ENCODE measurements at places on chromosomes 13 and 19.

DNA sequence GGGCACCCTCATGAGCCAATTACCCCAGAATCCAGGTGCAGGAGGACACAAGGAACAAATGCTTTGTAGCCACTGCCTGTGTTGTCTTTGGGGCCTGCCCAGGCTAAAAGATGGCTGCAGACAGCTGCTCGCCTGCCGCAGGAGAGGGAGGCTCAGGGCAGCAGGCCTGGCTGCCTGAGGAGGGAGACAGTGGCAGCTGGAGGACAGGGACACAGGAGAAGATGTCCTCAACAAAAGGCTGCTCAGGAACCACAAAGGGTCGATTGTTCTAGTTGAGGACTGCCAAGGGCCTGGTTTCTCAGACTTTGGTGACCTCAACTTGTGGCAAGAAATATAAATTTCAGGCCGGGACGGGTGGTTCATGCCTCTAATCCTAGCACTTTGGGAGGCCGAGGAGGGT is 7.6 kb downstream of the SIRT2 start:
- DNase-seq: no peak

- DNase-seq: no peak
Observed at GRCh38 chr13:48494874-48495273, 38.0 kb downstream of the RCBTB2 start.

- no peak for DNase-seq
Observed at GRCh38 chr19:2514981-2515518, 39.1 kb downstream of the GADD45B start.

DNA sequence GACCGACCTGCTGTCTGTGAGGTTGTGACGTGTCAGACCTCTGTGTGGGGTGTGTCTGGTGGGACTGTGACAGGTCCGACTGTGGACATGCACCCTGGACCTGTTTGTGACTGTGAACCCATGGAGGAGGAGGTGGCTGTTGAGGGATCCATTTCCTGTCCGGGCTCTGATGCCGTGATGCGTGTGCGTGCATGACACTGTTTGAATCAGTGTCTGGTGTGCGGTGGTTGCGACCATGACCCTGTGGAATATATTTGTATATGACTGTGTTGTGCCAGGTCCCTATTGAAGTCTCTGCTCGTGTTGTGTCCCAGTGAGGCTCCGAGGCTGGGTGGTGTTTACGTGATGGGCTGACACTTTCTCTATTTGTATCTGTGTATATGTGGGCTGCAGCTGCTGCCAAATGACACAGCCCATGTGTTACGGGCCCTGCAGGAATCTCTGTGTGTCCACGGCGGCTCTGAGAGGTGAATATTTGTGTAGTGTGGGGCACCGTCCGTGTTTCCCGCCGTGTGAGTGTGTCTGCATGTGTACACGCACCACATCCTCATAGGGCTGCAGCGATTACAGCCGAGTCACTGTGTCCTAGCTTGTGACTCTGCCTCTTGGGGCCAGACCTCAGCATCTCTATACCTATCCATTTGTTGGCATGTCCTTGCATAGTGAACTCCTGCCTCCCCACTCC is 18.3 kb downstream of the CCDC97 start:
- DNase-seq: no peak

DNA sequence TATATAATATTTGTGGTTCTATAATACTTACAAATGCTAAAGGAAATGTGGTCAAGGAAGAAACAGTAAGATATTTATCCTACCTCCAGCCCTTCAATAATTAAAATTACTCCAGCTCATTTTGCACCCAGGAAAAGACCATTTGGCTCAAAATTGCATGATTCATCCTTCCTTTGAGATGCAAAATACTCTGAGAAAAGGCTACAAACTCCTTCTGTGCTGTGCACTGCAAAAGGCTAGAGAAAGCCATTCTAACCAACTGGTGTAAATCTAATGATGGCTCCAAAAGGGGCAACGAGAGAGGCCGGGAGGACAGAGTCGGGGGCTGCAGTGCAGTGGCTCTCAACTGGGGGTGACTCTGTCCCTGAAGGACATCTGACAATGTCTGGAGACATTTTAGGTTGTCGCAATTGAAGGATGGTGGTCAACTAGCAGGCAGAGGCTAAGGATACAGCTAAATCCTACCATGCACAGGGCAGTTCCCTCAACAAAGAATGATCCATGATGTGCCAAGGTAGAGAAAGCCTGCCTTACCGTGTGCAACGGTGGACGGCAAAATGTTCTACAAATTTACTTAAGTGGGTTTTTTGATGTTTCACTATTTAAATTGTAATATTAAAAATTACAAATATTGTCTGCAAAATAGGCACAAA is 32.6 kb downstream of the SLC7A1 start:
- no peak for DNase-seq

GRCh38 chr13:72864142-72865011 is 82.4 kb downstream of the PIBF1 start:
- no peak for DNase-seq

GRCh38 chr19:56133858-56134653 is 7.0 kb upstream of the ZNF444 start:
- DNase-seq: no peak

DNA sequence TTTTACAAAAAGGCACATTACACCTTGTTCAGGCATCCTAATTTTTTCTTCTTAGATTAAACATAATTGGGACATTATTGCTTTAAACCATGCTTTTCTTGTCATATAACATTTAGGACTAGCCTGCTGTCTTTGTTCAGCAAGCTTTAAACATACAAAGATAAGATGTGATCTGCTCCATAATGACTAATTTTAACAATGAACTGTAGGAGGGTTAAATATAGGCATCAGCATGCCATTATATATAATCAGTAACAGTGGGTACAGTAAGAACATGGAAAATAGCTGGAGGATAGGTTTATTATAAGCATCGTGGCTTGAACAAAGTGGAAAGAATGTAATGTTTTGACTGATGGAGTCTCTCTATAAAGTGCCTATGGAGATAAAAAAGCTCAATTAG is 661.7 kb downstream of the SLITRK6 start:
- DNase-seq: no peak

DNA sequence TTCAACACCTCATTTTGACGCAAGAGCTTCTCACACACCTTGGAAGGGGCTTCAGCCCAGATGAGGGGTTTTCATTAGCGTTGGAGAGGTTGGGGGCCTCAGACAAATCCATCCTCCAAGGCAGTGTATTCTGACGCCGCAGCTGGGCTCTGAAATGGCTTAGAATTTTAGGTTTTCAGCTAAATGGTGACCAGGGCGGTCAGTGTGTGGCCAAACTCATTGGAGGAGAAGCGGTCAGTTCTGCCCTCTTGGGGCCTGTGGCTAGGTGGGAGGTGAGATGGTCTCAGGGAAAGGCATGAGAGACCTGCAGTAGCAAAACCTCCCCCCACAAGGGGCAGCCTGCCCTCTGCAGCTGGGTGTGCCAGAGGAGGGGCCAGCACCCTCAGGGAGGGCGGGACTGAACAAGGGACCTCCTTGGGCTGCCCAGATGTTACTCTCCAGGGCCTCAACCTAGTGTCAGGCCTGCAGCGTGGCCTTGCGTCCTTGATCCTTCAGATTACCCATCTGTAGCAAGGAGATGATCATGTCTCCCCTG is 155.8 kb downstream of the URI1 start:
- DNase-seq: no peak

GRCh38 chr13:44792096-44792495 is 197.2 kb downstream of the NUFIP1 start:
- DNase-seq: no peak

DNA sequence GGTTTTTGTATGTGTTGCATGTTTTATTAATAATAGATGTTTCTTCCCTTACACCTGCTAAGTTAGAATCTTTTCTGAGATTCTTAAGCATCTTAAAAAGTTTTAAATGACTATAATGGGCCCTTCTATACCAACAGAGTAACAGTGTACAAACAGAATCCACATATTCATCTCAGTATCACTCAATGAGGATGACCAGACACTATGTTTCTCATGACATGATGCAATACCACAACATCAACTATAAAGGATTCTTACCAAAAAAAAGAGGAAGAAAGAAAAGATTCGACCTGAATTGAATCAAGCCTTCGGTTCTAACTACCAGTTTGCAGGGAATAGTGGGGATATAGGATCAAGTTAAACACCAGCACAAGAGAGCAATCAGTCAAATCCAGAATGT is 56.5 kb downstream of the INTS6 start:
- no peak for DNase-seq

DNA sequence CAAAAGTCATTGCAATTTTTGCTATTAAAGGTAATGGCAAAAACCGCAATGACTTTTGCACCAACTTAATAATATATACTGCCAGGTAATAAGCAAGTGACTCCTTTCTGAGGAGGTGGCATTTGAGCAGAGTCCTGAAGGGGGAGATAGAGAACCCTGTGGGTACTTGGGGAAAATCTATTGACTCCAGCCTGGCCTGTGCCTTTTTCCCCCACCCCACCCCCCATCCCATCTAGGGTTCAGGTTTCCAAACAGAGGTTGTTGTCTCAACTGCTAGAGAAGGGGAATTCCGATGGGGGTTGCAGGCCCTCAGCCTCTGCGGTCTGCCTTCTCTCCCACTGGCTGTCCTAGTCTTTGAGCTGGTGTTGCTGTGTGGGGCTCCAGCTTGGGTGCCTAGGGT is 11.5 kb downstream of the S1PR2 start:
- no peak for DNase-seq

DNA sequence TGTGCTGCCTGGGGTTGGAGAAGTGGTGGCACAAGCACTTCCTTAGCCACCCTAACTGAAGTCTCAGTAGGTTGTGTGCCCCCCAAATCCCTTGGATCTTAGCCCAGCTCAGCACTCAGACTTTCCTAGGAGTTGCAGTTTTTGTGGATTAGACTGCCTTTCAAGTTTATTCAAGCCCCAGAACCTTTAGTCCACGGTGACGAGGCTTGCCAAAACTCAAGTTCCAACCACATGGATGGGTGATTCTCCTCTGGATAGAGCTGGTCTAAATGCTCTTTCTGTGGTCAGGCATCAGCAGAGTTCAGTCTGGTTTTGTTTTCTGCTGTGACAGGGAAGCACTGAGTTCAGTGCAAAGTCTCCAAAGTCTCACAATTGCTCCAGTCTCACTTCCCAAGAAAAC is 2858.7 kb downstream of the PCDH9 start:
- no peak for DNase-seq

DNA sequence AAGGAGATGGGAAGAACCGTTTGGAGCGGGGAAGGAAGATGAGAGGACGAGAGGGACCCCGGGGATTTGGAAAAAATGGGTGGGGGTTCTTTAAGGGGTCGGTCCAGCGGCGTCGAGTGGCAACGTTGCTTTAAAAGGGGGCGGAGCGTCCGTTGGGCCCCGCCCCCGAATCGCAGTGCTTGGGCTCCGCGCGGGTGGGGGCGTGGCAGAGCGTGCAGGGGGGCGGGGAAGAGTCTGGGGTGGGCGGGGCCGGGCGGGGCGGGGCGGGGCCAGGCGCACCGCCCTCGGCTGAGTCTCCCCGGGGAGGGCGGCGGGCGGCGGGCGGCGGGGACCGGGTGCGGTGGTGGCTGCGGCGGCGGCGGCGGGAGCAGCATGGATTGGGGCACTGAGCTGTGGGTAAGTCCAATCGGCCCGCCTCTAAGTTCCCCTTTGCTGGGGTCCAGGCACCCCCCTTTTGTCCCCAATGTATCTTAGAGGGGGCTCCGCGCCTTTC is at the start of gene TRIP10:
Gene TRIP10, plus strand, starts transcription at position 291 of the 493 bp plus-strand sequence. Its CDS starts 82 bp downstream, at position 373.
- peak; percentile 69 for DNase-seq

GRCh38 chr13:26401578-26402021 is 147.7 kb downstream of the CDK8 start:
- no peak for DNase-seq

DNA sequence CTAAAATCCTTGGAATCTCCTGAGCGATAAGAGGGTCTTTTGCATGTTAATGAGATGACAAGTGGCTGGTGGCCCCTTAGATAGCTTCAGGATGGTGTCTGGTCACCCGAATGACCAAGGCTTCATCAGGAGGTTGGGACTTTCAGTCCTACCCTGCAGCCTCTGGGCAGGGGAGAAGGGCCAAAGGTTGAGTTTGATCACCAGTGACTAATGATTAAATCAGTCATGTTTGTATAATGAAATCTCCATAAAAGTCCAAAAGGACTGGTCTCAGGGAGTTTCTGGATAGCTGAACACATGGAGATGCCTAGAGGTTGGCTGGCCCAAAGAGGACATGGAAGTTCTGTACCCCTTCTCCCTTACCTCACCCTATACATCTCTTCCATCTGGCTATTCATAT is 316.2 kb downstream of the MTUS2 start:
- no peak for DNase-seq

DNA sequence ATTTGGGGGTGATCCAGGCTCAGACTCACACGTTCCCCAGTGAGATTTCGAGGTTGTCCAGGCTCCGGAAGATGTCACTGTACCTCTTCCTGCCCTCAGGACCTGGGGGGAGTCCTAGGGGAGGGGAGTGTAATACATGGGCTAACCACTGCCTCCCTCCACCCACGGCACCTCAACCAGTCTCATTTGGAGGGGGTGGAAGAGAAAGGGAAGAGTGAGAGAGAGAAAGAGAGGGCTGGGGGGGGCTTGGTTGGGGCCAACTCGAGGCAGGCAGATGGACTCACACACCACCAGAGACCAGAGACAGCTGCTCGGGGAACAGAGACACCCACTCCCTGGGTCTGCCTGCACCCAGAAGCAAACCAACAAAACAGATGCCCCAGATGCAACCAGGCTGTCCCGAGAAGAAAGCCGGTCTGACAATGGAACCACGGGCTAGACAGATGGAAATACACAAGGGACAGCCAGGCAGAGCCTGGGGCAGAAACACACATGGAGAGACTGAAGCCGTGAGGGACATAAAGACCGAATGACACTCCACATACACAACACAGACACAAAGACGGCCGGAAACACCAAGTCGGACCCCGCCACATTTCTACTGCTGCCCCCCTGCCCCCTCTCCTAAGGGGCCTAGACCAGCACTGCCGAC is 825 bp downstream of the GMIP start:
- no peak for DNase-seq

DNA sequence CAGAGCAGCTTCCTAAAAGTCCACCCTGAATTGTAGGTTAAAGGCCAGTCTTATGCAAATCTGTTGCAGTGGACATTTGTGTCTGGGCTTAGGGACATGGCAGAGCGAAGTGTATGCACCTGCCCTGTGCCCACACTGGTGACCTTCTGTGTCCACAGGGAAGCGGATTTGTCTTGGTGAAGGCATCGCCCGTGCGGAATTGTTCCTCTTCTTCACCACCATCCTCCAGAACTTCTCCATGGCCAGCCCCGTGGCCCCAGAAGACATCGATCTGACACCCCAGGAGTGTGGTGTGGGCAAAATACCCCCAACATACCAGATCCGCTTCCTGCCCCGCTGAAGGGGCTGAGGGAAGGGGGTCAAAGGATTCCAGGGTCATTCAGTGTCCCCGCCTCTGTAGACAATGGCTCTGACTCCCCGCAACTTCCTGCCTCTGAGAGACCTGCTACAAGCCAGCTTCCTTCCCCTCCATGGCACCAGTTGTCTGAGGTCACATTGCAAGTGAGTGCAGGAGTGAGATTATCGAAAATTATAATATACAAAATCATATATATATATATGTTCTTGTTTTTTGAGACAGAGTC is 25.5 kb downstream of the CYP2B6 start:
- DNase-seq: no peak

DNA sequence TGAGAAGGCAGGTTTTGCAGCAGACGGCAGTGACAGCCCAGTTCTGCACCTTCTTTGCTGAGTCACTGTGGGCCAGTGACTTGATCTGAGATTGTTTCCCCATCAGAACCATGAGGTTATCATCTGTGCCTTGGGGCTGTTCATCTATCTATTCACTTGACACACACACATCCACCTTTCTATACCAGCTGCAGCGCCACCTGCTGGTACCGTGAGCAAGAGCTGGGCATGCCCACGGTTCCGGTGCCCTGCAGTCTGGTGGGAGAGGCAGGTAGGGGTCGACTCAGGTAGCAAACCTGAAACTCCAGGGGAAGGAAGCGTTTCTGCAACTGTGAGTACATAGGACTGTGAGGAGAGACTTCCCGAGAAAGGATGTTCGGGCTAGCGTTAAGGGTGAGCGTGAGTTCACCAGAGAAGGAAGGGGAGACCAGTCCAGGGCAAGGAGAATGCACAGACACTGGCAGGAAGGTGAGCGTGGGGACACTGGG is 7.5 kb upstream of the LIN7B start:
- peak; percentile 34 for DNase-seq
